ENCODE measurements at places on chromosomes 1 and 21. TPM values are rescaled to one million over a fixed set of nuclear protein-coding genes. Genes with fewer than 3 reads are reported as not detected.

DNA sequence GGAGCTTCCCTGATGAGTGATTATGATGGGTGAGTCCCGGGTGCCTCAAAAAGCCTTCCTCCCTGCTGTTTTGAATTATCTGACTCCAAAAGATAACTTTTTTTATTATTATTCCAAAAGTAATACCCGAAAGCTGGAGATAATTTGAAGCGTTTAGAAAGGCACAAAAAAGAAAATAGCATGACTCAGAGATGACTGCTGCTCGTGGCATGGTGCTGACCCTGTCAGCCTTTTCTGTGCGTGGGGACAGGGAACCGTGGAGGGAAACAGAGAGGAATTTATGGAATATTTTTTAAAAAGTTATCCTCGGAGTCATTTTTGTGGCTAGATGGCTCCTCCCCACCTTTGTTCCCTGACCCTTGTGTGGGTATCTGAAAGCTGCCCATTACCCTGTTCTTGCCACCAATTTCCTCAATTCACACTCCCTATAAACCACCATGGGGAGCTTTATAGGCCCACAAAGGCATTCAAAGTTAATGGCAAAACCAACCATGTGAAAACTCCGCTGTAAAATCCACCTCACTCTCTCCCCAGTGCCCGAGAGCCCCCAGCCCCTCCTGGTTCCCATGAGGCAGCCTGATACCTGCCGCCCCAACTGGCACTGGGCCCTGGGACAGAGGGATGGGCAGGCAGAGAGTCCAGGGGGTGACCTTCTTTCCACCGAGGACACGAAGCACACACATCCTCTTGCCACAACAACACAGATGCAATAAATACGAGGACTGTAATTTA is 37.5 kb downstream of the IGSF21 start:
- no peak for DNase-seq

DNA sequence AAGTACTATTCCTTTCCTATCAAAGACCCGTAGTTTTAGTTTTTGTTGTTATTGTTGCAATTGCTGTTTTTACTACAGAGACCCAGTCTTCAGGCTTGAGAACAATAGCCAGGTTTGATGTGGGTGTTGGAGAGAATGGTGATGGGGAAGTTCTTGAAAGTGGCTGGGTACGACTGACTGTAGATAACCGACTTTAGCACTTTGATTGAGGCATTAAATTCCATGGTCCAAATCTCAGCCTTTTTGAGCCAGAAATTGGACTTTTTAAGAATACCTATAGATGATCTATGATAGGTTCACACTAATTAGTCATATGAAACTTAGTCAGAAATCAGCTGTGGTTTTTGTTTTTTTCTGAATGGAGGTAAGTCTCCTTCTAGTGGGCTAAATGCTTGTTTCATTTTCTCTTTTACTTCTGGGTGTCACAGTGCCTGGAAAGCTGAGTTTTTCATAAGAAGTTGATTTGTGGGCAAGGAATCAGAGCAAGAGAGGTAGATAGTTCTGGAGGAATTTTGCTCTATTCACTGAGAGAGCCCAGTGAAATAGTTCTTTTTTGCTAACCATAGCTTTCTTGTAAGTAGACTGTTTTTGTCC is 2.8 kb downstream of the PPIH start:
- no peak for DNase-seq

TCHHL1 gene
- not detected for total RNA-seq

NR5A2 gene
- total RNA-seq, result not detected

All from natural killer cell (primary cell).